ENCODE measurements at places on chromosomes 2 and 18.

DNA sequence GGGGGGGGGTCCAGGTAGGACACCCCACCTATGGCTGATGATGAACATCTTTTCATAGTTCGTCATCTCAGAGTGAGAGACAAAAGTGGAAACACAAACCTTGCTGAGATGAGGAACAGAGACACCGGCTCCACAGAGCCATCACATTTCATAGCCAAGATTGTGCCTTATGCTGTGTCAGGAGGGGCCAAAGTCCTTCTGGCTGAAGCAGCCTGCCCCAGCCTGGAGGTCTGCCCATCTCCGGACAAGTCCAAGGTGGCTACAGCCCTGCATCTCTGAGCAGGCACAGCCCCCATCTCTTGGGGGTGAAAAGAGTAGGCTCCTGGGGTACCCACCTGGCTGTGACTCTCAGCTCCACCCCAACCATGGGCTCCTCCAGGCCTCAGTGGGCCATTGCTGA, 70.3 kb downstream of the ZBTB7C start:
- DNase-seq: no peak

- no peak for DNase-seq
These were observed 134.5 kb downstream of the CCBE1 start for GRCh38 chr18:59562751-59563150.

GRCh38 chr2:198930170-198930569, 527.6 kb downstream of the SATB2 start:
- DNase-seq: no peak

GRCh38 chr2:227877421-227878310, 6.2 kb downstream of the DAW1 start:
- no peak for DNase-seq

DNA sequence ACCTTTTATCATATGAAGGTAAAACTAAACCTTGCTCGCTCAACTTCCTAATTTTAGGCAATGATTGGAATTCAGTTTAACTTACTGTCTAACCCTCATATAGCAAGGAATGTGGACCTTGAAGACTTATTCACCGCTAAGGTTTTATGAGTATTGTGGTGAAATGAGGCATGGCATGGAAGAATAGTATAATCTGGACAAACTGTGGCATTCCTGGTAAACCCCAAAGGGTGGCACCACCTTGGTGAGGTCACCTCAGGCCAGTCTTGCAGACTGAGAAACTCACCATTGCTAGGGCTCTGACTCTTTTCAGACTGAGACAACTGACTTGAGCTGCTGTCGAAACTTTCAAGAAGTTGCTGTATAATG, 51.1 kb upstream of the EHBP1 start:
- no peak for DNase-seq

- DNase-seq: no peak
These were observed at the start of gene GPR39 for GRCh38 chr2:132416723-132417395. GPR39 (plus strand) TSS chr2:132416805.

- no peak for DNase-seq
These were observed 59.9 kb downstream of the INPP4A start for GRCh38 chr2:98504381-98505109.

- no peak for DNase-seq
These were observed 10.9 kb downstream of the POLI start for GRCh38 chr18:54280220-54280569.

GRCh38 chr2:33219850-33220275, 256.6 kb upstream of the RASGRP3 start:
- no peak for DNase-seq

GRCh38 chr2:201126308-201127151, 10.6 kb downstream of the CFLAR start:
- no peak for DNase-seq

DNA sequence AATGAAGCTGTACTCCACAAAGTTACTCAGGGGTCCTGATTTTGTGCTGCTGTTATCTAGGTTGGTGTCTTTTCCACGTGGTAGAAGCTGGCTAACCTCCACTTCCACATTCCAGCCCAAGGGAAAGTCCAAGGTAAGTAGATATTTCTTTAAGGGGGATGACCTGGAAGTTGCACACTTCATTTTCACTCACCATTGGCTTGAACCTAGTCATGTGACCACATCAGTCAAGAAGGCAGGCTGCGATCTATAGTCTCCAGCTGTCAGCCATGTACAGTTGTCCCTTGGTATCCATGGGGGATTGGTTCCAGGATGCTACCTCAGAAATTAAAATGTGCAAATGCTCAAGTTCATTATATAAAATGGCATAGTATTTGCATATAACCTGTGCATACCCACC, 31.9 kb upstream of the TGIF1 start:
- DNase-seq: no peak

DNA sequence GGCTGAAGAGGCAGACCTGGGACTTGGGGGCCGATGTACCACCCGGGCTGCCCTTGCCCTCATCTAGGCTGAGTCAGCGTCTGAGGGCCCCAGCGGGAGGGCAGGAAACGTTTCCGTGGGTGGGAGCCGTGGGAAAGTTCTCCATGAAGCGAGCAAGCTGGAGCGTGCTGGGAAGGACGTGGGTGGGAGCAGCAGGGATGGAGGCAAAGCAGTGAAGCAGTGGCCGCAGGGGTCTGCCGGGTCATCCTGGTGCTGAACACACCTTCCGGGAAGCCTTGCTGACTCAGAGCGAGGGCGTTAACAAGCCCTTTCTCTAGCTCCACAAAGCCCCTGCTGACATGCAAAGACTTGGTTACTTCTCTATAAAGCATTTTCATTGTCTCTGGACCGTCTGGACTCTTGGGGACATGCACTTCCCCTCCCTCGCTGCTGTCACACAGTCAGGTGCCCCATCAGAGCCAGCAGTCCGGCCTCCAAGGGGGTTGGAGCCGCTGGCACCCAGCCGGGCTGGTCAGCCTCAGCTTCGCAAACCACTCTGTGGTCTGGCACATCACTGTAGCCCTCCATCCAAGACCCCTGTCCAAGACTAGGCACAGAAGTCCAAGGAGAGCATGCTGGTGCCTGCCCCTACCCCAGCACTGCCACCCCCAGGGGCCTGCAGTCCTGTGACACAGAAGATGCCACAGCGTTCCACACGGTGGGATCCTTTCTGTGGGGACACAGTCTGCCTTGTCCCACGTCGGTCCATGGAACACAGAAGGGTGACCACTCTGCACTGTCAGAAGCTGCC, 115.1 kb upstream of the GPC1 start:
- no peak for DNase-seq

DNA sequence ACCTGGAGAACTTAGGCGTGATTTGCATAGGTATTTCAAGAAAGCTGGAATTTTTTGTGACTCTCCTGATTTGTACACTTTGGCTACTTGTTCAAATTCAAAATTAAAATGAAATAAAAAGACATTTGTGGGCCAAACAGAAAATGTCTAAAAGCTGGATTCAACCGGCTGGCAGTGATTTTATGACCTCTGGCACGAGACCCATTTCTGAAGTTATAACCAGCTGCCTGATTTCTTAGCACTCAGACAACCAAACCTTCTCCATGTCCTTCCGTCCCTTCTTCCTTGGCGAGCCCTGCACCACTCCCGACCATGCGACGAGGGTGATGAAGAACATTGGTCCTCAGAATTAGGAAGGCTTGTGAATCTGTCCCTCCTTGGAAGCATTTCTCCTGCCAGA, 19.7 kb downstream of the PKDCC start:
- DNase-seq: no peak

- no peak for DNase-seq
These were observed 1.7 kb downstream of the HNRNPLL start for GRCh38 chr2:38600921-38601455.

DNA sequence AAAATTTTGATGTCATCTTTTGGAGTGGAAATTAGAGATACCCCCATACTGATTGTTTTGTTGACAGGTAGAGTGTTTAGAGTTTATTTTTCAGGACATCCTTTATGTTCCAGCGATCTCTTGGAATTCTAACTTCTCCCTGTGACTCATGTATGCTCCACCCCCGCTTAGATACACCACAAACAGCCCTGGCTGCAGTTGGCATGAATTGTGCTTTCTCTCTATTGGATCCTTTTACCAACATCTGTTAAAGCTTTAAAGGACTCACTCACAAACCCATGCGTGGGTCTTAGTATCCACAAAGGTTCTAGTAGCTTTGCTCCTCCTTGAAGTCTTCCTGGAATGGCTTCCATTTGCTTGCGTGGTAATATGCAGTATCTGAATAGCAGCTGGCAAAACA, 409.5 kb upstream of the POU3F3 start:
- DNase-seq: no peak

DNA sequence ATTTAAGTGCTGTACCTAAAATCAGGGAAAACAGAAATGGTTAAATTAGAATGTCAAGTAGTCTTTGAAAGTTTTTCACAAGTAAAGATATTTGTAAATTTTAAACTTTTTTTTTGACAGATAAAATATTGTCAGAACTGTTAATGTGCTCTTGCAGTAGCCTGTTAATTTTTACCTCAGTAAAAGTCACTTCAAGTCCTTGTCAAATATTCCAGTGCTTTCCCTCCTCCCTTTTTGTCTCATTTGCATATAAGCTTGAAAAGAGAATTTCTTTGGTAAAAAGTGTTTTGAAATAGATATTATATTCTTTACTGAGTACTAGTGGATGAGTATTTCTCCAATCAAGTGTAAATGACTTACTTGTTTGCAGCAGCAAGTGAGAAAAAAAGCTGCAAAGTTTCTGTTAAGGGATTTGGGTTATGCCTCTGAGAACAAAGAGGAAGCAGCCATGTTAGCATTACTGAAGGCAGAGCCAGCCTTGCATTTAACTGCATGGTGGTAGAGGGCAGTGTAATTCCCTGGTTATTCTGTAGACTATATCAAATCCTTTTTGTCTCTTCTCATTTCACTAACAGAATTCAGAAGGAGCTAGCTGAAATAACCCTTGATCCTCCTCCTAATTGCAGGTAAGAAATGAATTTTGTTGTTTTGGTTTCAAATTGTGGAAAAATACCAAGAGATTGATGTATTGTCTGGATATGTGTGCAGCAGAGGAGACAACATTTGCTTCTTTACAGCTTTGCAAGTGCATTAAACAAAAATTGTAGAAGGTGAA, 3.2 kb downstream of the UBE2E3 start:
- no peak for DNase-seq

- no peak for DNase-seq
These were observed 38.7 kb downstream of the INPP4A start for GRCh38 chr2:98483257-98483861.

- DNase-seq: no peak
These were observed 31.5 kb downstream of the SESTD1 start for GRCh38 chr2:179233083-179233490.

DNA sequence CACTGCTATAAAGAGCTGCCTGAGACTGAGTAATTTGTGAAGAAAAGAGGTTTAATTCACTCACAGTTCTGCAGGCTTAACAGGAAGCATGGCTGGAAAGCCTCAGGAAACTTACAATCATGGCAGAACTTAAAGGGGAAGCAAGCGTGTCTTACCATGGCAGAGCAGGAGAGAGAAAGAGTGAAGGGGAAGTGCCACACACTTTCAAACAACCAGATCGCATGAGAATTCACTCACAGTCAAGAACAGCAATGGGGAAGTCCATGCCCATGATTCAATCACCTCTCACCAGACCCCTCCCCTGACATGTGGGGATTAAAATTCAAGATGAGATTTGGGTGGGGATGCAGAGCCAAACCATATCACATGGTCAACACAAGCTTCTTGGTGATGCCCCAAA, 34.7 kb upstream of the CDK5R2 start:
- no peak for DNase-seq

DNA sequence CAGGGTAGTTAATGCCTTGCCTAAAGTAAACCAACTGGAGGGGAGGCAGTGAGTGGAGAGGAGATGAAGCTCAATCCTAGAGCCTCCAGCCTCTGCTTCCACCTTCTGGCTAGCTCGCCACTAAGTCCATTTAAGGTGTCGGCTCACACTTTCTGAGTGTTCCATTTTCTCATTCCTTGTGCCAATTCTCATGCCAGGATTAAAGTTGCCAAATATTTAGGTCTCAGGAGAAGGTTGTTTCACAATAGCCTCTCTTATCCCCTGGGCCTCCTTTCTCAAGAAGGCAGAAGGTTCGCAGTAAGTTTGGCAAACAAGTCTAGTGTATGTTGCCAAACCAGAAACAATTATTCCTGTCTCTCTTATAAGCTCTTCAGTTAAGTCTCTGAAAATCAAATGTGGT, 57.2 kb downstream of the TACR1 start:
- DNase-seq: no peak

- DNase-seq: peak; percentile 51
These were observed 1.0 kb downstream of the ZCCHC2 start for GRCh38 chr18:62523631-62524439.

DNA sequence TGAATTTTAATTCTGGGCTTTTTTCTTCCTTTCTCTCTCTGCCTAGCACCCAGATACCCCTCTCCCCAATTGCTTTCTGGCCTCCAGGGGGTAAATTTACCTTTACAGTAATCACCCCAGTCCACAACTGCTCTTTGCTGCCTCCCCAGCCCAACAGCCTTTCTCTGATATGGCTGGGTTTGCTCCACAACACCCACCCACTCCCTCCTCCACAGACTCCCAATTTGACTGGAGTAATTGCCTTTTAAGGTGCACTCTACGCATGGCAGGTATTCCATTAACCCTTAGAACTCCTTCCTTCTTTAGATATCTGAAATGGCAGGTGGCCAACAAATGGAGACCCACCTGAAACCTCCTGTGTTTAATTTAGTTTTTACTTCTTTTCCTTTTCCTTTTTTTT, 3.6 kb downstream of the CELF4 start:
- no peak for DNase-seq

DNA sequence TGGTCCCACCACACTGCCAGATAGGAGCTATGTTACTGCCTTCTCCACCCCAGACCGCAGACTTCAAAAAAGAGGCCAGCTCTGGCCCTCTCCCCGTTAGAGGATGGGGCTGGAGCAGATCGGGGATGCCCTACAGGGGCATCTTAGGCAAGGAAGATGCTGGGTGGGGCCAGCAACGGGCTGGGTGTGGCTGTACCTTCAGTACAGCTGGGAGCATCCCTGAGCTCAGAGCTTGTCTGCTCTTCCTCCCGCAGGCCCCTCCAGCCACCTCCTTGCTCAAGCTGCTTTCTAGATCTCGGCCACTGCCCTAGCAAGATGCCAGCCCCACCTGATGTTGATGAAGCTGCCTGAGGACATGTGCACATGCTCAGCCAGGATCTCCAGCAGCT, 9.8 kb downstream of the PTPRN start:
- no peak for DNase-seq

DNA sequence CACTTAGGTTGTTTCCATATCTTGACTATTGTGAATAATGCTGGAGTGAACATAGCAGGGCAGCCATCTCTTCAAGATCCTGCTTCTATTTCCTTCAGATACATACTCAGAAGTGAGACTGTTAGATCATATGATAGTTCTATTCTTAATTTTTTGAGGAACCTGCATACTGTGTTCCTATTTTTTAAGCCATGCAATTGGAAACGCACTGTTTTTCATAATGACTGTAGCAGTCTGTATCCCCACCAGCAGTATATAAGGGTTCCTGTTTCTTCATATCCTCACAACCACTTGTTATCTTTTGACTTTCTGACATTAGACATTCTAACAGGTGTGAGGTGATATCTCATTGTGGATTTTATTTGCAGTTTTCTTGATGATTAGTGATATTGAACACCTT, 15.5 kb downstream of the NEURL3 start:
- DNase-seq: no peak

GRCh38 chr2:11891028-11891427, 144.6 kb downstream of the LPIN1 start:
- DNase-seq: no peak

- DNase-seq: no peak
These were observed 168.1 kb downstream of the PTPRM start for GRCh38 chr18:7735196-7735595.
